Neural crest cell (in vitro differentiated cells): ENCODE measurements at places on chromosomes 12 and 14. TPM values are rescaled to one million over a fixed set of nuclear protein-coding genes. Genes with fewer than 3 reads are reported as not detected.

DNA sequence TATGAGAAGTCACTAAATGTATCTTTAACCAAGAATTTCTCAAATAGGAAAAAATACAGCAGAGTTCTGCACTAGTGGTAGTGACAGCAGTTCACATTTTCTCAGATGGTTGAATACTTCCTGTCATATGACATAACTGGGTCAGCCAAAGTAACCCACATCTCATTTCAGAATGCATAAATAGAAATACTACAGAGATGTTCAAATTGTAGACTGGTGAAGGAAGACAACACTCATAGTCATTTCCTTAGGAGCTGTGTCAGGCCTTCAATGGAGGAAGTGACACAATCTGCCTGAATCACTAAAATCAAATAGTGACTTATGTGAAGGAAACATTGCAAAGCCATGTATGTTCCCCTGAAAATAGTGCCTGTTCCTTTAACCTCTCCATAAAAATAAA lies 32.4 kb downstream of the FERMT2 start:
- no peak for DNase-seq
- no peaks in the 10 kb centered on the region for H3K27me3 ChIP-seq
- no peak overlapping the region for H3K27ac ChIP-seq
- peaks cover 3% of the 10 kb centered on the region for H3K4me1 ChIP-seq
- H3K36me3 ChIP-seq, result peaks cover 3% of the 10 kb centered on the region

DNA sequence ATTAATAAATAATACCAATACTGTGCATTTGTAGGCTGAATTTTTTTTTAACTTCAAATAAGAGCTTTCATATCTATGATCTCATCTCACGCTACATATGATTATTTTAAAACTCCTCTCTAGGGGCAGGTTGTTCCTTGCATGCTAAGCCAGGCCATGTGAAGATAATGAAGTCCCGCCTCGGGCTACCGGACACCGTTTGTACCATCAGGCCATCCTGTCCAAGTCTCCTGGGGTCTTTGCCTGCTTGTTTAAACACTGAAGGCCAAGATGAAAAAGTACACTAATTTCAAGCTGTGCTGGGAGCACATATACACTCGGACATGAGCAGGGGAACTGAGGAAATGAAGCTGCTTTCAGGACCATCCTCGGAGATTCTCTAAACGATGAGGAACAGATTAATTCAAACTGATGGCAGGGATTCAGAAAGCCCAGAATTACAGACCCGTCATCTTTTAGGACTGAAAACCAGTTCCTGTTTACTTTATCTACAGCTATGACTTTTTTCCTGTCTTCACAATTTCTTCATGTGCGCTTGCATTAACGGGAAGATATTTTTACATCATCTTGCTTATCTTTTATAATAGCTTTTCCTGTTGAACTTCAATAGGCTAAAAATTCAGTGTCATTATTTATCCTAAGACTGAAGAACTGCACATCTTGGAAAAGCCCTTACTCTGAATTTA lies 6.3 kb upstream of the ABHD12B start:
- no peak overlapping the region for H3K4me3 ChIP-seq
- H3K27me3 ChIP-seq, result peaks cover 20% of the 10 kb centered on the region
- no peaks in the 10 kb centered on the region for H3K36me3 ChIP-seq
- no peak for DNase-seq
- no peak overlapping the region for H3K27ac ChIP-seq

GRCh38 chr12:1907652-1908611 lies 10.5 kb downstream of the CACNA2D4 start:
- no peak overlapping the region for H3K27ac ChIP-seq
- no peaks in the 10 kb centered on the region for H3K27me3 ChIP-seq
- H3K36me3 ChIP-seq, result peaks cover 4% of the 10 kb centered on the region
- peaks cover 10% of the 10 kb centered on the region for H3K4me1 ChIP-seq

Gene PTHLH
- 0.27 and 0.56 TPM in 2 replicates for total RNA-seq

DNA sequence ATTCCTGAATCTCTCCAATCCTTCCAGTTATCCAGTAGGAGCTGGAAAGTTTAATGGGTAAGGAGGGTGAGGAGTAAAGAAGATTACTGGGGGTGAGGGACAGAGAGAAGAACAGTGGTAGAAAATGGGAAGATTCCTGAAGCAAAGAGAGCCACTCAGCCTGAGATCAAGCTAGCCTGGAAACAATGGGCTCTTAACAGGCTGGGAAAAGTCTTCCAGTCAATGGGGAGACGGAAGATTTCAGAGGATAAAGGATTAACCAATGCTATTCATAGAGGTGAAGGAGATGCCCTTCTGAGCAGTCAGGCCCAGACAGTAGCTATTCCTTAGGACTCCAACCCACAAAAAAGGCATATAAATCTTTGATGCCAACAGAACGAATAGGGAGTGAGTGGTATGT lies 14.8 kb downstream of the GDF11 start:
- H3K36me3 ChIP-seq, result peaks cover 36% of the 10 kb centered on the region
- H3K27me3 ChIP-seq, result no peaks in the 10 kb centered on the region
- no peak for DNase-seq
- H3K4me1 ChIP-seq, result peaks cover 27% of the 10 kb centered on the region

Gene EXOC3L4
- total RNA-seq, result not detected in 2 replicates

Gene ATG14
- 8.9 and 9.0 TPM in 2 replicates for total RNA-seq
